NCI-H524 (cell line): ENCODE measurements at places on chromosomes 7 and 10.

- DNase-seq, result no peak
These were observed 18.4 kb downstream of the IFT22 start for GRCh38 chr7:101303102-101303701.

DNA sequence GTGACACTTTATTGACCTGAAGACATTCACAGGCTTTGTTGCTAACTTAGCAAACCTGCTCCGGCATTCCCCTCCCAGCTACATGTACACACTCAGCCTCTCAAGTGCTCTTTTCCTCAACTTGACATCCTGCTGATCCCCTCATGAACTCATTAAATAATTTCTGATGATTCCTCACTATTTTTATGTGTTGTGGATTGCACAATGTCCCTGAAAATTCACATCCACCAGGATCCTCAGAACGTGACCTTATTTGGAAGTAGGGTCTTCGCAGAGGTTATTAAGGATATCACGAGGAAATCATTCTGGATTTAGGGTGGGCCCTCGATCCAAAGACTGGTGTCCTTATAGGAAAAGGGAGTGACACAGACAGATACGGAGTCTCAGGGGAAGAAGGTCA is 27.3 kb downstream of the FIGNL1 start:
- no peak for DNase-seq

GRCh38 chr10:7773845-7774801 is 13.7 kb downstream of the KIN start:
- no peak for DNase-seq

GRCh38 chr10:70405037-70405824 is 1.3 kb downstream of the EIF4EBP2 start:
- DNase-seq, result no peak

GRCh38 chr7:43905209-43905946 is 1.0 kb downstream of the URGCP start:
- no peak for DNase-seq

DNA sequence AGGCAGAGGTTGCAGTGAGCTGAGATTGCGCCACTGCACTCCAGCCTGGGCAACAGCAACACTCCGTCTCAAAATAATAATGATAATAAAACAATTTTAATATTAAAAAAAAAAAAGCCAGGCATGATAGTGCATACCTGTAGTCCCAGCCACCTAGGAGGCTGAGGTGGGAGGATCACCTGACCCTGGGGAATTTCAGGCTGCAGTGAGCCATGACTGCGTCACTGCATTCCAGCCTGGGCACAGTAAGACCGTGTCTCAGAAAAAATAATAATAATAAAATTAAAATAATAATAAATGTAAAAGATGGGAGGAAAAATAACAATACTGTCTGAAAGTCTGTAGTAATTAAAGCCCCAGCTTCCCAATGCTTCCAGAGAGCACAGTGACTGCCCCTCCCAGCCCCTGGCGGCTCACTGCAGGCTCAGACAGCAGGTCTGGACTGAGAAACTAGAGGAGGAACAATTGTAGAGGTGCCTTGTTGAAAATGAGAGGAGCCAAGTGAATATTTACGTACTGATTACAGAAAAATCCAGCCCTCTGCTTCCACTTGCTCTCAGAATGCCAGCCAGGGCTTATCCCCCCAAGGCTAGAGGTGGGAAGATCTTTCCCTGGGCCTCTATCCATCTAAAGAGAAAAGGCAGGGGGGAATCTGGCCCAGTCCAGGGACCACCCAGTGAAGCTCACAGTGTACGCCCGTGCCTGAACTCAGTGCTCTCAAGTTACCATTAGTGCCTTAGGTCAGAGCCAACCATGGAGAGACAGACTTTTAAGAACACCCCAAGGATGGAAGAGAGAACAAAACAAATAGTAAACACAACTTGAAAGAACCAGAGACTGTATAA is 112.8 kb downstream of the PARD3 start:
- DNase-seq, result no peak

DNA sequence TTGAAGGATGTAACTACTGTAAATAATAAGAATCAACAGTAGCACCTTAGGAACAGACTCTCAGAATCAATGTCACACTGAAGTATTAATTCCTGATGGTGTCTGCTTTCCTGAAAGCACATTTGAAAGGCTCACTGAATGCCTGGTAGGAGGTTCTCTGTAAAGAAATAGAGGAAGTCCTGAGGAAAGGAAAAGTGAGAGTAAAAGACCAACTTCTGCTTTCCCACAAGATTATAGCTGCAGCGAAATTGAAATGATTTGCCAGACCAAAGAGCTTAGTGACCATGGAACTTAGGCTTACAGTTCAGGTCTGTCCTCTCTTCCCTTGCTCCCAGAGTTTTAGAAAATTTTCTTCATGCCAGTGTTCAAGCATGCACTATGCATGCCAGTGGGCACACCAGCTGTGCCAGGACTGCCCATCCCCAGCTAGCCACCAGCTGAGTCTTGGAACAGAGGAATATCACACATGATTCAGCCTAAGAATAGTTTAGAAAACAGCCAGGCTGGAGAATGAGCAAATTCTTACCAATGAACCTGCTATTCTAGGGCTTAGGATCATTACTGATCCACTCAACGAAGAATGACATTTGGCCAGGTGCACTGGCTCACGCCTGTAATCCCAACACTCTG is 123.2 kb downstream of the HERPUD2 start:
- DNase-seq, result no peak

DNA sequence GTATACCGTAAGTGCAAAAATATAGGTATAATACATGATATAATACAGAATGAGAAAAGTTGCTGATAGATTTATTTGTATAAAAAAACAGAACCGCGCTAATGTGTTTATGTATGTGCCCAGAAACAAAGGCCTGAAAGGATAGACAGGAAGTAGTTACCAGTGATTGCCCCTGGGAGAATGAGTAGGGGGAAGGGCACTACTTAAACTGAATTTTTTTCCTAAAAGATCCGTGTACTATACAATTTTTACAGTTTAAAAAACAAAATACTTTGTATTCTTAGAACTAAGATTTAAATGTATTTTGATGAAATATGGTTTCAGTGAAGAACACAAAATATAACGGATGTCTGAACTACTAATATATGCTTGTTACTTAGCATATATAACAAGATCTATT is 2.9 kb downstream of the IPMK start:
- no peak for DNase-seq

DNA sequence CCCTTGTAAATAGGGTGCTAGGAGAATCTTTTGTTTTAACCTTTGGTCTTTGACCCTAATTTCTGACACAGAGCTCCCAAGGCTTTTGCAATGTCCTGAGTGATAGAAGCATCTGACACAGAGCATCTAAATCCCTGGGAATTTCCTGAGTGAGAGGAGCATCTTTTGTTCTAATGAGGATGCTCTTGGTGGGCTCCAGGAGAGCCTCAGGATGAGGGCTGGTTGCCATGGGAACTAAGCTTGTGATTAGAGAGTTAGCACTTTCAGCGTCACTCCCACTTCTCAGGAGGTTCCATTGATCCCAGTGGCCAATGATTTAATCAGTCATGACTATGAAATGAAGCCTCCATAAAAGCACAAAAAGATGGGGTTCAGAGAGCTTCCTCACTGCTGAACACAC is 264.8 kb downstream of the KIF20B start:
- peak; percentile 45 for DNase-seq
